ENCODE measurements at places on chromosomes 2 and 18.

DNA sequence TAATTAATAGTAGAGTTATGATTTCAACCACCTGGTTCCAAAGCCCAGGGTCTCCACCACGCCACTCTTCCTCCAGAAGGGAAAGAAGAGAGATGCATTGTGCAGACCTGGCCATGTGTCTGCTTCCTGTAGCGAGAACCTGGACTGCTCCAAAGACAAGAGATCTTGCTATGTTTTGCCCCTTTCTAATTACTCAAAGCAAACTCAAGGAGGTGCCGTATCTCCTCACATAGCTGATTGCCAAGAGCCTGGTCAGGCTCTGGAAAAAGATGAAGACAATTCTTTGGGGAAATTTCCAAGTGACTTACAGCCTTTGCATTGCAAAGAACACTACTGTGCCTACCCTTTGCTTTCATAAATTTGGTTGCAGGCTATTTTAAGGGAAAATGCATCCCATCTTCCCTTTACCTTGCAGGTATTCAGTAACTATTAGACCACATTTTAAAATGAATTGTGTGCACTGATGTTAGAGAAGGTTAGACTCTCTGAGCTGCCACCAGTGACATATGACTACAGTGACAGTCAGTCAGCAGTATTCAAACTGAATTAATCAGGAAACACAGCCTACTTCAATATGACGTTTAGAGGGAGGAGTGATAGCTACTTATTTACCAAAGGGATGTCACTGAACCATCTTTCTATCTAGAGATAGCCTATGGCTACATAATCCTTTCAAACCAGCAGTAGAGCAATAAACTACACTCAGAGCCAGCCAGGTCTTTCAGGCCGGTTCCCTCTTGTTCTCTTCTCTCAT, 842.1 kb upstream of the FANCL start:
- no peak for DNase-seq

GRCh38 chr18:40473221-40474029, 1481.6 kb upstream of the PIK3C3 start:
- DNase-seq: no peak

DNA sequence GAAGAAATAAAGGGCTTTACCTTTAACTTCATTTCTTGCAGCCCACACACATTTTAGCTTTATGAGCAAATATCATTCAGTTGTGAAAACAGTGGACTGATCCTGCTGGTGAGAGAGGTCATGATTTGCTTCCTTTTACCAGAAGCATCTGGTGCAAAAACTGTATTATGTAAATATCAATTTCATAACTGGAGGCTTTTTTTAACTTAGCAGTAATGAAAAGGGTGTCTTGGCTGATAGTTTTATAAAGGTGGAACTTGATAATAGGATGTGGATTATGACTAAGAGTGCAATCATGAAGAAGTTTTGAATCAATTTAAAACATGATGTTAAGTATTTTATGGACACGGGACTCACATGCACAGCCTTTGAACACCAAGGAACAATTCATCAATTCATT, 304.4 kb downstream of the GULP1 start:
- no peak for DNase-seq

DNA sequence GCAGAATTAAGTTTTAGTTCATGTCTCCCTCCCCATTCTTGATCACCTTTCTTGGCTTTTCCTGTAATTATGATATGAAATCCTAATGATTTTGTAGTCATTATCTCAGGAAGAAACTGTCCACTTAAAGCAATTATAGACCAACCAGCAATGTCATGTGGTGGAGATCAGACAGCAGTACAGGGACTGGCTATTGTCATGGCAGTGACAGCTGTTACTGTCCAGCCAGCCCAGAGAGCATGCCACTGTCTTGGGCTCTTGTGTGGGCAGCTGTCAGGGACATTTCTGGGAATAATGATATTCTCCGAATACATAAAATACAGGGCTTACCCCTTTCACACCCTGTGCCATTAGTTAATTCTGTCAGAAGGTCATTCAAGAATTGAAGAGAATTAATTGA, 355.3 kb upstream of the RAB12 start:
- DNase-seq: no peak

DNA sequence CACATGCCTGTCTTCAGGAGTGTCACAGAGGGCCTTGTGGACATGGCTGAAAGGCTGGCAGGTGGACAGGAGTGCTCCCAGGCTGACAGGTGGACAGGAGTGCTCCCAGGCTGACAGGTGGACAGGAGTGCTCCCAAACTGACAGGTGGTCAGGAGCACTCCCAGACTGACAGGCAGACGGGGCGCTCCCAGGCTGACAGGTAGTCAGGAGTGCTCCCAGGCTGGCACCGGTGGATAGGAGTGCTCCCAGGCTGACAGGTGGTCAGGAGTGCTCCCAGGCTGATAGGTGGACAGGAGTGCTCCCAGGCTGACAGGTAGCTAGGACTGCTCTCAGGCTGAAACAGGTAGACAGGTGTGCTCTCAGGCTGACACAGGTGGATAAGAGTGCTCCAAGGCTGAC, 16.6 kb downstream of the ANO7 start:
- no peak for DNase-seq

DNA sequence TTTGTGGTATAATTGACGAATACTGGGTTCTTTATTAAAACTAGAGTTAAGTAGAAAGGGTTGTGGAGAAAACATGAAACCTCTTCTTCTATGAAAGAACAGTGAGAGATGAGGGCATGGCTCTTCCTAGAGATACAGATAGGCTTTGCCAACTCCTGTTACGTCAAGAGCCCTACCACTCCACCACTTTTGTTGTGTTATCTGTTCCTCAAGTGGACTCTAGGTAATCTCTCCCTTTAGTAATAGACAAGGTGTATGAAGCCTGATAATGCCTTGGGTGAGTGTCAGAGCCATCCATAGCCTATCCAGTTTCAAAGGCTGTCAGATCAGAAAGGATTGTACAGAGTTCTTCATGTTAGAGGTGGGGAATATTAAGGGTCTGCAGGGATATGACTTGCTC, 176.4 kb downstream of the SETBP1 start:
- DNase-seq: no peak

- peak; percentile 18 for DNase-seq
Measured at GRCh38 chr18:26225022-26225693, 1.1 kb upstream of the TAF4B start.

DNA sequence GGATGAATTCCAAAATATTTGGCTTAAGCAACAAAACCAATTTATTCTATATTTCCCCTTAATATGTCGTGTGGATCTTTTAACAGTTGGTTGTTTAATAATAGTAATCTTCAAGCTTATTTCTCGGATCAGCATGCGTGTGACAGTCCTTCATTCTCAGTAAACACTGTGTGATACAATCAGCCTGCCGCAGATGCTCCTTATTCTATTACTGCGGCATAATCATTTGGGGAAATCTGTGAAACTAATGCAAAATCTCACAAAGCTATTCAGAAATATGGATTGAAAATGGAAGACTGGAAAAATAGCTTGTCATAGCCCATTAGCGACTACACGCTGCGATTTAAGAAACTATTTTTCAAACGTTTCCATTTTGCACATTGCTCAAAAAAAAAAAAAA, 36.9 kb downstream of the LINC00305 start:
- no peak for DNase-seq

DNA sequence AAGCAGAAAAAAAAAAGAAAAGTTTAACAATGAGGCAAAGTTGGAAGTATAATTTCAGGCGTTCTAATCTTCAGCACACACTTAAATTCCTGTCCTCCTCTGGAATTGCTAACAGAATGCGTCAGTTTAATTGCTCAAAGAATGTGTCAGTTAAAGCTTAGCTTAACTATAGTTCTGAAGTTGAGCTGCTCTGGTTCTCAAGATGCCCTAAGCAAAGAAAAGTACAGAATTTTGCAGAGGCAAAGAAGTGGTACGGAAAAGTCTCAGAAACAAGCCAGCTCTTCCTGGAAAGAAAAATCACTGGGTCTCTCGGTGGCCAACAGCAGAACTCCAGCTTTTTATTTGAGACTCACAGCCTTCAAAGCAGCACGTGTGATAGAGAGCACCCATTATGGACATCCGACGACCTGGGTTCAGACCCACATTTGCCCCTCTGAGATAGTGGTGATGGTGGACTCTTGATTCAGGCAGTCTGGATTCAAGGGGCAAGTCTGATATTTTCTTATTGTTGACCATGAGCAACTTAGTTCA, 22.2 kb upstream of the MYO3B start:
- DNase-seq: no peak

DNA sequence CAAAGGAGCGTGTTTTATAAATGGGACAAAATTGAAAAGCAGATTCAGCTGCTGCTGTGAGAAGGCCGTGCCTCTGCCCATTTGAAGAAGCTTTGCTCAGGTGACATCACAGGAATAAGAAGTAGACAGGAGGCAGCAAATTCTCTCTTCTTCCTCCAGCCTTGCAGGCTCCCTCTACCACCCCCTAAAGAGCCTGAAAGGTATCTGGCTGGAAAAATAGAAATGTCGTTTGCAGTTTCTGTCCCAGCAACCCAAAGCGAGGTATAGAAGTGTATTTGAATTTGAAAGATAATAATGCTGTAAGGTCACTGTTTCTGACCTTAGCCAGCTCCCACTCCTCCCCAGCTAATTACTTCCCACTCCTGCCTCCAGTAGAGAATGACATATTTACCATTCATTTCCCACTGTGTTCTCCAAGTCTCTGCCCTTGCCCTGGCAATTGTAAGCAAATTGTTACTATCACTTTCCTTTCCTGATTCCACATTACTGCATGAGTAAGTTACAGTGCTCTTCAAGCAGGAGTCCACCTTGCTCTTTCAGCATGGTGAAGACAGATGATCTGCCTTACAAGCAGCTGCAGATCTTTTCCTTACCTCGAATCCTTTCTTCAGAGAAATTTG, 56.8 kb upstream of the RASGRP3 start:
- DNase-seq: no peak

DNA sequence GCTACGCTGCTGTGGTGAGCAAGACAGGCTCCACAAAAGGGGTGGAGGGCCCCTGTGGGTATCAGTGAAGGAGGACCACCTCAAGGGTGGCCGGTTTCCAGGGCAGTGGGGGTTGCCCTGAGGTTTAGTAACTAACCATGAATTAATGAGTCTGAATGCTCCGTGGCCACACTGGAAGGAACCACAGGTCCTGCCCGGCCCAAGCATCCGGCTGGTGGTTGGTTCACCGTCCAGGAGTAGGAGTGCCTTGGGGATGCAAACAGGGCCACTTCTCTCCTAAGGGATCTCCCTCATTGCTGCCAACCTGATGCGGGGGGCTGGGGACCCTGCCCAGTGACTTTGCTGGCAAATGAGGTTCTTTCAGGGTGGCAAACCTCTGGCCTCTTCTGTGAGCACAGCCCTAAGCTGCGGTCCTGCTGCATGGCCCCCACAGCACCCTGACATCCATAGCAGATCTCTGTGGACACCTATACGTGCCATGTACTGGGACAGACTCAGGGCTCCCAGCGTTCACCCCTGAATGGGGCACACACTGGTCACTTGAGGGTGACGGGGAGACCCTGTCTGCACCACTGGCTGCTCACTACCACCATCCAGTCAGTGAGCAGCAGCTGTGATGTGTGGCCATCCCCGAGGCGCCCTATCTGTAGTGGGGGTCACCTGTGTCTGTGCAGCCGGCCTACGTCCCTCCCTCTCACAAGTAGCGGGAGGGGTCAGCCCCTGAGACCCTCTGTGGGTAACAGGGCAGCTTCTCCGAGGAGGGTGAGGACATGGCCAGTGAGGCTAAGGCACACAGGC, 41.6 kb downstream of the HS6ST1 start:
- DNase-seq: no peak

GRCh38 chr2:1793001-1793867, 48.9 kb upstream of the PXDN start:
- no peak for DNase-seq

- no peak for DNase-seq
Measured at GRCh38 chr2:42971947-42972736, 179.8 kb upstream of the HAAO start.

DNA sequence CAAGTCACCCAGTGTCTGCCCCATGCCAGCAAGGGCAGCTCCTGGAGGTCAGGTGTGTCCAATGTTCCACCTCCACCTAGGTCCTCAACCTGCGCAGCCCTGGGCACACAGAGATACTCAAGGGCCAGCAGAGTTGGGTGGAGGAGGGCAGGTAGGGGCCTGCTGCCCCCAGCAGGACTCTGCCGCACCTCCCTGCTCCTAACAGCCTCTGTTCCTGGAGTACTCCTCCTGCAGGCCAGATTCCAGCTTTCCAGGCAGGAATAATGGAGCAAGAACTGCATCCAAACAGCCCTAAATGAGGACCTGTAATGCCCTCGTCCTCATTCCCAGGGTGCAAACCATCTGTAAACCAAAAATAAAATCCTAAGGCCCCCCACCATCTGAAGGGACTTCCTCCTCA, 44.4 kb upstream of the ACAA2 start:
- no peak for DNase-seq

GRCh38 chr2:208040199-208041171, 15.2 kb upstream of the PLEKHM3 start:
- DNase-seq: peak; percentile 75

DNA sequence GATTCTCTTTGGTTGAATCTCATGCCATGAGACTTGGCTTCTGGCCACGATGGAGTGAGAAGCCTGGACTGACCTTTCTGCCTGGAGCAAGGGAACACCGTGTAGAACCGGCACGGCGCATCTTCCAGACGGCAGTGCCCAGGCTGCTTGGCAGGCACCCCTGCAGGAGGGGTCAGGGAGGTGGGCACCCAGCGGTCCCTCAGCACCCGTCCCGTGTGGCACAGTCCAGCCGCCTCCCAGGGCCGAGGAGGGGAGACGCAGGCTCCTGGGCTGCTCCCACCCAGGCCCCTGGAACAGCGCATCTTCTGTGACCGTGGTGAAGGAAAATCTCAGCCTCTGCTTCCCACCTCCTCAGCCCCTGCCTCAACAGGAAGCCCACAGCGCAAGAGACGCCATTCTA, 95.7 kb downstream of the CMPK2 start:
- DNase-seq: no peak

- no peak for DNase-seq
Measured at GRCh38 chr2:55047677-55048299, 2.5 kb downstream of the RTN4 start.

GRCh38 chr2:15313657-15314056, 247.5 kb downstream of the NBAS start:
- no peak for DNase-seq

- no peak for DNase-seq
Measured at GRCh38 chr18:3157606-3158005, 62.2 kb downstream of the MYOM1 start.

GRCh38 chr2:65443509-65444186, 11.2 kb upstream of the SPRED2 start:
- DNase-seq: no peak

GRCh38 chr18:46477425-46478011, 179.5 kb downstream of the LOXHD1 start:
- DNase-seq: no peak

GRCh38 chr18:55048892-55049291, 89.6 kb upstream of the CCDC68 start:
- DNase-seq: no peak

DNA sequence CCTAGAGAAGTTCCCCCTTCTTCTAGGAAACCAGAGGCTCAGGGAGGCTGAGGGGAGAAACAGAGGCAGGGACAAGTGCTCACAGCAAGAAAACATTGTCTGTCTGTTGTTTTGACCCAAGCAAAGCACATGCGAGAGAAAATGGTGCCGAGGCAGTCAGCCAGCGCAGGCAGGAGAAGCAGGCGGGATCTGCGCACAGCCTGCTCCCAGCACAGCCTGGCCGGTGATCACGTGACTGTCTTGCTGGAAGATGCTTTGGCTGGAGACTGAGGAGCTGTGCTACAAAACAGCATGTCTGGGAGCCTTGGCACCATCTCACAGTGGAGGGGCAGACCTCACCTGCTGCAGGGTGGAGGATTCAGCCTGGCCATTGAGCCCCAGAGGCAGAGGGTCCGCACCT, 93.7 kb upstream of the MYCN start:
- no peak for DNase-seq

Data from natural killer cell (primary cell).